ENCODE measurements at places on chromosomes 7 and 10.

GRCh38 chr10:5413012-5413938 is 918 bp downstream of the NET1 start:
- DNase-seq: no peak

DNA sequence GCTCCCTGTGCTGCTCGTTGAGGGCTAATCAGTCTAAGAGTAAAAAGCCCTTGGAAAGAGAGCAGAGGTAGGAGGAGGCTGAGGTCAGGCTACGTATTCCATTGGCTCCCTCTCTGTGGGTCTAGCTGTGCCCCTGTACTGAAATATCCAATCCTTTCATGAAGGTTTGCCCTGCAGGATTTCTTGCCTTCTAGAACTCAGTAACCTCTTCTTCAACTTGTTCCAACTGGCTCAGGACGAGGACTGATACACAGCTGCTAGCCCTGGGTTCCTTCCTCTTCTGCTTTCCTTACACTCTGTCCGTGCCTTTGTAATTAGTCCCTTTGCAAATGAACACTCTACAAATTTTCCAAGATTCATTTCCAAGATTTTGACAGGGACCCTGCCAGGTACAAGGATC is 560.5 kb downstream of the ACTR3B start:
- DNase-seq: no peak

GRCh38 chr7:44801890-44802289 is 5.4 kb downstream of the PPIA start:
- DNase-seq: no peak

GRCh38 chr10:29840516-29841276 is 205.9 kb upstream of the SVIL start:
- no peak for DNase-seq

- peak; percentile 60 for DNase-seq
These were observed 13.2 kb upstream of the PRKCQ start for GRCh38 chr10:6593241-6593671.

GRCh38 chr10:119246862-119247549 is 39.6 kb downstream of the GRK5 start:
- DNase-seq: no peak

- no peak for DNase-seq
These were observed 9.0 kb downstream of the ELMO1 start for GRCh38 chr7:37439653-37440026.

DNA sequence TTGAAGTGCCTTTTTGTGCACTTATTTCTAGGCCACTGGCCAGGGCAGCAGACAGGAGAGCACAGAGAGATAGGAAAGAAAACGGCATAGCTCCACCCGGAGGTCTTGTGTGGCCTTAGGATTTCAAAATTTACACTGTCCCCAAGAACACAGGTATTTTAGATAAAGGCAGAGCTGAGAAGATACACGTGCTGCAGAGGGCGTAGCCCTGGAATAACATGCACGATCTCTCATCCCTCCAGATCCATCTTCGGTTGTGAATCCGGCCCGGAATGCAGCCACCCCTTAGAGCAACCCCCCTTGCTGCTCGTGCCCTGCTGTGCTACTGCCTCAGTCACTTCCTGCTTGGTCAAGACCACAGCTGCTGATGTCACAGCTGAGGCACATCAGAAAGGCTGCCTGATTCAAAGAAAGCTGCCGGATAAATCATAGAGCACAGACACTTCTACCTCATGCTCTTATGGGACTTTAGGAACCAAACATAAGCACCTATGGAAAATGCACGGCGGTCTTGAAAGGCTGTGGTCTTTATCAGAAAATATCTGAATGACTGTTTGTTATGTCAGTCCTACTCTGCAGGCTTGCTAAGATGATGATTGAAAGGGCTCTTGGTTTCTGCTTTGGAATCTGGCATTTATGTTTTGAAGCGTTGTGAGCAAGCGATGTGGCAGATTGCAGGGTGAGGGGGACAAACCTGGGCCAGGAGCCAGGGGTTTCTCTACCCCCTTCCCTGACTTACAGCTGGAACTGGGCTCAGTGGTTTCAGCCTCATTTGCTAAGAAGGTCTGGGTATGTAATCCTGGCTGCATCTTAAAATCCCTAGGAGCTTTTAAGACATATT is 152.0 kb downstream of the SVIL start:
- DNase-seq: no peak

DNA sequence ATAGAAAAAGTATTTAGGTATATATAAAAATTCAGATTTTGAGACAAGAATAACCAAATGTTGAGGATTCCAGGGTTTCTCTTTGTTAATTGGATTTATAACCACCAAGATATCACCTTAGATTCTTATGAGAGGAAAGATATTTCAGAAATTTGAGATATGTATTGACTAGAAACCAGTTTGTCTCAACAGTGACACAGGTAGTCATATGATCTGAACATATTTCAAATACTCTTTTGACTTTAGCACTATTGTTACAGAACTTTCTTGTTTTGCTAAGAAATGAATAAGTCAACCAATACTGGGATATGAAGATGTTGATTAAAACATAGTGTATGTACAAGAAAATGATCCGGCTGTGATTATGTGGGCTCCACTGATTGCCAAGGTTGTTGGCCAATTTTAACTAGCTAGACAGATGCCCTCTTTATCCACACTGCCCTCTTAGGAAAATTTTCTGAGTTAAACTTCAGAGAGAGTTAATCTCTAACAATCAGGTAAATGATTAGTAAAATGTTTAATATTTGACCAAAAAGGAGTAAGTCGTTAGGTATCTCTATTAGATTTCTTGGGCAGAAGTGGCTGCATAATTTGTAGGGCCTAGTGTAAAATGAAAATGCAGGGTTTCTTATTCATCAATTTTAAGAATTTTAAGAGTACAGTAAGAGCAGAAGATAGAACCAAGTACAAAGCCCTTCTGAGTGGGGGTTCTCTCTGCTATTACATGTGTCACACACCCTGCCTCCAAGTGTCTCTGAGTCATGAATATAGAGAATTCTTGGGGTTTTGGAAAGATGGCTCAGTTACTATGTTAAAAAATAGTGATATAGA is 376.0 kb downstream of the TFEC start:
- no peak for DNase-seq
